ENCODE measurements at places on chromosomes 7 and 10.

DNA sequence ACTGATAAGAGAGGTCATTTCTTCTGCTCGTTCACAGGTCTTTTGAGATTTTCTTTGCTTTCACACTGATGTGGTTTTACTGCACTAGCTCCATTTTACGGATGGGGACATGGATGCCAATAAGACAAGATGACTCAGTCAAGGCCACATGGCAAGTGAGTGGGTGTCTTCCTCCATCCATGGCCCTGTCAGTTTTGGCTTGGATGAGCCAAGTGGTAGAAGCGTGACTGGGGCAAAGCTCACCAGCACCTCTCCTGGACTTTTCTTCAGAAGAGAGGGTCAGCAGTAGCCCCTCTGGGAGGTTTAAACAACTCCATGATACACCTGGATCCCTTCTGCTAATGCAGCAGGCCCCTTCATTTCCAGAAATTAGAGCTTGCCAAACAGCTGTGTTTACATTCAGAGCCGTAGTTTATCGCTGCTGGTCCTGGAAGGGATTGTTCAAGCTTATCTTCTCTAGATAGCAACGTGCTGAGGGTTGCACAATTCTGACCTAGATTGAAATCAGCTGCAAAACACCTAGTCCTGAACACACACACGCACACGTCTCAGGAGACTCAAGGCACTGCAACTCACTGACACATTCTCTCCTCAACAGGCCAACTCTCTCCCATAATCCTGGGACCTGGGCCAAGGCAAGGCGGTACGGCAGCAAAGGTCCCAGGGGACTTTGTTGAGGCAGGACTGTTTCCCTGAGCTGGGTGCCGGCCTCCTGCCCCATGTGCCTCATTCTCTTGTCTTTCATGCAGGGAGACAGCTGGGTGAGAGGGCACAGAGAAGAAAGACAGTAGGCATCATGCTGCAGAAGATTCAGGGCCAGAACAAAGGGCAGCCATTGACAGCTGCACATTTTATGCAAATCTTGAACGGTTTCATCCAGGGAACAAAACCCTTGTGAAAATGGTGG, 14.2 kb upstream of the PDCD4 start:
- DNase-seq, result no peak

DNA sequence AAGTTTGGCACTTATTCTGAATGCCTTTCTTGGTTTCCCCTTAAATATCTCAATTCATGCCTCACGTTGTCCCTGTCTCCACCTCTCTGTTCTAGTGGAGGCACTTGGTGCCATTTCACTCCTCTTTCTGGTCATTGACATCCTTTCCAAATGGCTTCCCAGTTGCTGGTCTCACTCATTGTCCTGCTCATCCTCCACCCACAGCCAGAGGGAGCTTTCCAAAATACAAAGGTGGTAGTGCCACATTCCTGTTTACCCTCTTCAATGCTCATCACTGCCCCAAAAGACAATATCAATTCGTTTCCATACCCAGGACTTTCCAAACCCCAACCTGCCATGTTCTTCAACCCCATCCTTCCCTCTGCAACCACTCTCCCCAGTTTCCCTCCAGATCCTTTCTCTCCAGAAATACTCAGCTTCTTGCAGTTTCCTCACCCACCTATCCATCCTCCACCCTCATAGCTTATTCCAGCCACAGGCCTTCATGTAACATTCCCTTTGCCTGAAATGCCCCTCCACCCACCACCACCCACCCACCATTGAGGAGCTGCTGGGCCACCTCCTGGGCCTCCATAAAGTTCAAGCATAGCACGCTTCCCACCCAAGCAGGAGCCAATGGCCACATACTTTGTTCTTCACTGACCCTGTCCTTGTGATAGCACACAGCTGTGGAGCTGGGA, 63.1 kb upstream of the ADRB1 start:
- DNase-seq, result no peak

DNA sequence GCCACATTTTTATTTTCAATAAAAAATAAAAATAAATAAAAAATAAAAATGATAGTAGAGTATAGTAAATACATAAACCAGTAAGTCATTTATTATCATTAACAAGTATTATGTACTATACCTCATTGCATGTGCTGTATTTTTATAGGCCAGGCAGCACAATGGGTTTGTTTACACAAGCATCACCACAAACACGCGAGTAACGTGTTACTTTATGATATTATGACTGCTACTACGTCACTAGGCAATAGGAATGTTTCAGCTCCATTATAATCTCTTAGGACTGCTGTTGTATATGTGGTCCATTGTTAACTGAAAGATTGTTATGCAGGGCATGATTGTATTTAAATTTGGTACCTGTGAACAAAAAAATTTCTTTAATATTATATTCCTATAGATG, 20.8 kb upstream of the SDHAF3 start:
- DNase-seq, result no peak

DNA sequence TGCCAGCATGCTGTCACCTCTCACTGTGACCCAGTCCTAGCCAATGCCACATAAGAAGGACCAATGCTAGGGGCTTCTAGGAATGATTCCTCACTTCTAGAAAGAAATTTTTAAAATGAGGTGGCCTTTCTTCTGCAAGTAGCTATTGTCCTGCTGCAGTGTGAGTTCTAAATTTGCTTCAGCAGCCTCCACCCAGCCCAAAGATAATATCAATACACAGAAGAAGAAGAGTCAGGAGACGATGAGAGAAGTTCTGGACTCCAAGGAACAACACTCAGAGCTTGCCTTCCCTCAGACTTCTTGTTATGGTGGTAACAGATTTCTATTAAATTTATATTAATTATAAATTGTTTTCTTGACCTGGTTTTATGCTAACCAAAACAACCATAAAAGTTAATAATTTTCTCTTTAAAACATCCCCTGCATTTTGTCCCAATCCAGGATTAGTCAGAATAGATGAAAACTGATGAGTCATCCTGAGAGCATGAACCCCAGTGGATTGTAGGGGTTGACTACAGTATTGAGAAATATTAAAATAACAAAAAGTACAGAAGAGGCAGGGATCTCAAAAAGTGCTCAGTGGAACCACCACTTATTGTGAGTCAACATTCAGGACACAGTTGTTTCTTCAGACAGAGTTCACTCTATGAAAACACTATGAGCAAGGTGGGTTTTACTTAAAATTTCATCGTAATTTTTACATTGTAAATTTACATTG, 29.6 kb upstream of the AKR1C2 start:
- DNase-seq, result no peak

DNA sequence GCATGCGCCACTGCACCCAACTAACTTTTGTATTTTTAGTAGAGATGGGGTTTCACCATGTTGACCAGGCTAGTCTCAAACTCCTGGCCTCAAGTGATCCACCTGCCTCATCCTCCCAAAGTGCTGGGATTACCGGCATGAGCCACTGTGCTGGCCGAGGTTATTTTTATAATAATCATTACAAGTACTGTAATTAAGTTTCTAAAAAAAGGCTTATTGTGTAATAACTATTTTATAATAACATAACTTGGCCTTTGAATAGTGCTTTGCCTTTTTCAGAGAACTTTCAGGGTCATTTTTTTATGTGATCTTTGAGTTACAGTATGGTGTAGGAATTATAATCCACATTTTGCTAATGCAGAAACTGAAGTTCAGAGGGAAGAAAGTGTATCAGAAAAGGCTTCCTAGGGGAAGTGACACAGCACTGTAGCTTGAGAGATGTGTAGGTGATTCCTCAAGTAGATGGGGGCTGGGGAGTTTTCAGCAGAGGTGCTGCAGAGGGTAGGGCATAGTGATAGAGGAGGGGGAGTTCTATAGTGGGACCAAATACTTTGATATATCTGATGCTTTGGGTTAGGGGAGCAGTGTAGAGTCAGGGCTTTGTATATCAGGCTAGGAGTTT, 9.2 kb upstream of the SYPL1 start:
- peak; percentile 21 for DNase-seq

DNA sequence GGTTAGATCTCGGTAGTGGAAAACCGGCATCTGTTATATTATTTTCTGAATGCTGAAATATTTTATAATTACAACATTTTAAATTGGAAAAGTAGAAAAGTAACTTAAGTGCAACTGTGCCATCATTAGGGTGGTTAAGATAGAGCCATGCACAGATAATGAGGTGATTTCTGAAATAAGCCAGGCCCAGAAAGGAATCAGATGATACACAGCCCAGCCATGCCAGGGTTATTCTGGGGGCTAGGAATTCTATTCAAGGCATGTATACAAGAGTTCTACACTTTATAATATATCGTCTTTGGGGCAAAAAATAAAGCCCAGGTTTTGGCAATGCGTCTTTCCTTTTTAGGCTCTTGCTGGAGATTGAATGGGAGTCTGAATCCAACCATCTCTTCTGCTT, 128.7 kb downstream of the ITGB8 start:
- DNase-seq, result no peak

GRCh38 chr10:71138166-71138830, 74.1 kb upstream of the UNC5B start:
- DNase-seq, result no peak

- no peak for DNase-seq
These were observed 559 bp downstream of the VWC2 start for GRCh38 chr7:49773936-49774458.

GRCh38 chr7:64872351-64873154, 30.5 kb upstream of the ZNF273 start:
- DNase-seq, result no peak

DNA sequence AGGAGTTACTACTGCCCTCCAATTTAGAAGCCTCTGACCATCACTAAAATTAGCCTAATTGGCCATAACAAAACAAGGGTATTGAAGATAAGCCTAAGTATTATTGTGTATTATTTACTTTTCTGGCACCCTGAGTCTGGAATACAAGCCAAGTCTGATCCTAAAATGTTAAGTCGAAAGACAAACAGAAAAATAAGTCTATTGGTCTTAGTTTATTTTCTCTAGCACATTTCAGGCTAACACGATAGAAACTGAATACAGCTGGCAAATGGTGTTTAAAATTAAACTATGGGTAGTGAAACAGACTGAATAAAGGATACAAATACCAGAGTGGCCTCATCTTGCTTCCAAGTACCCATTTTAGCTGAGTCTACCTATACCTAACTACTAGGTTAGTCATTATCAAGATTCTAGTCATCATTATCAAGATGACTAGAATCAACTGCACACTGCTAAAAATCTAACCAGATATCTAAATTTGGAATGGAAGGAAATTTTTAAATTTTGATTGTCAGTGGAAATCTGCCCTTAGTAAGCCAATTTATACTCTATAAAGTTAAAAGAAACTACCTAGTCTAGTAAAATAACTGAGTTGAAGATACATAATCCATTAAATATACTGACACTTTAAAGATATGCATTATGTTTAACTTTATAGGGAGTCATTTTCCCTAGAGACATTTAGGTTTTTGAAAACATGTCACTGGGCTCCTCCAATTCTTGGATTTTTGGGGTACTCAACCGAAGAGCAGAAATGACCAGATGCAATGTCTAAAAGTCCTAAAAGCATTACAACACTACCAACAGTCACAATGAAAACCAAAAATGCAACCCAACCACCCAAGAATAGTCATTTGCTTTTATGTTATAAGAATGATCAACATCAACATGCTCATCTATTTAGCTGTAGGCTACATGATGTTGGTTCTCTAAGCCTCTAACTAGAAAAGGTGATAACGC, 80.9 kb downstream of the NT5C2 start:
- DNase-seq, result no peak

DNA sequence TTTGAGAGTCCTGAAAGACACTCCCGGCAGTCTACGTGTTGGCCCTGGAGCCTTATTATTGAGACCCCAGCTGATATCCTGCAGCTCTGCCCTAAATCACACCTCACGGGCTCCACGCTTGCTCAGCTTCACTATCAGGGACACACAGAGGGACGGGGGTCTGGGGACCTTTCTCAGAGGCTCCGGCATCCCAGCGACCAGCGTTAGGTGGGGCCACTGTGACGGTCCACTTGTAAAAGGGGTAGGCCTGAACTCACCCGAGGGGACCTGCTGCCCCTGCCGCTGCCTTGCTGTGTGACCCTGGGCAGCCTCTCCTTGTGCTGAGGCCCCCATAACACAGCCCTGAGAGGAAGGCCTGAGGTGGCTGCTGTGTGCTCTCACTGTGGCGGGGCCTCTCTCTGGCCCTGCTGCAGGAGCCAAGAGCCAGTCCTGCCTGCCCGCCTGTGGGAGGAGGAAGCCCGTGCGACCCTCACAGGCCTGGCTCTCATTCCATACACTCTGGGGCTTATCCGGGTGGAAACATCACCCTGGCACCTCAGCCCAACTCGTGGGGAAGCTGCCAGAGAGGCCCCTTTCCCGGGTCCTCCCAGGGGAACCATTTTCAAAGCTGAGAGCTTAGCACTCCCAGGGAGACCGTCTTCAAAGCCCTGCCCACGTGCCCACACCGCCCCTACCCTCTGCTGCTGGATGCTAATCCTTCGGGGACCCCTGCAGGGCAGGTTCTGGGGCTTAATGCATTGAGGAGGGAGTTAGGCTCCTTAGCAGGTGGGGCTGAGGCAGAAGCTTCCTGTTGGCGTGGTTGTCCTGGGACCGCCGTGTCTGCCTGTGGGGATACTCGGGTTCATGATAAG, 21.7 kb downstream of the AQP1 start:
- DNase-seq, result no peak

DNA sequence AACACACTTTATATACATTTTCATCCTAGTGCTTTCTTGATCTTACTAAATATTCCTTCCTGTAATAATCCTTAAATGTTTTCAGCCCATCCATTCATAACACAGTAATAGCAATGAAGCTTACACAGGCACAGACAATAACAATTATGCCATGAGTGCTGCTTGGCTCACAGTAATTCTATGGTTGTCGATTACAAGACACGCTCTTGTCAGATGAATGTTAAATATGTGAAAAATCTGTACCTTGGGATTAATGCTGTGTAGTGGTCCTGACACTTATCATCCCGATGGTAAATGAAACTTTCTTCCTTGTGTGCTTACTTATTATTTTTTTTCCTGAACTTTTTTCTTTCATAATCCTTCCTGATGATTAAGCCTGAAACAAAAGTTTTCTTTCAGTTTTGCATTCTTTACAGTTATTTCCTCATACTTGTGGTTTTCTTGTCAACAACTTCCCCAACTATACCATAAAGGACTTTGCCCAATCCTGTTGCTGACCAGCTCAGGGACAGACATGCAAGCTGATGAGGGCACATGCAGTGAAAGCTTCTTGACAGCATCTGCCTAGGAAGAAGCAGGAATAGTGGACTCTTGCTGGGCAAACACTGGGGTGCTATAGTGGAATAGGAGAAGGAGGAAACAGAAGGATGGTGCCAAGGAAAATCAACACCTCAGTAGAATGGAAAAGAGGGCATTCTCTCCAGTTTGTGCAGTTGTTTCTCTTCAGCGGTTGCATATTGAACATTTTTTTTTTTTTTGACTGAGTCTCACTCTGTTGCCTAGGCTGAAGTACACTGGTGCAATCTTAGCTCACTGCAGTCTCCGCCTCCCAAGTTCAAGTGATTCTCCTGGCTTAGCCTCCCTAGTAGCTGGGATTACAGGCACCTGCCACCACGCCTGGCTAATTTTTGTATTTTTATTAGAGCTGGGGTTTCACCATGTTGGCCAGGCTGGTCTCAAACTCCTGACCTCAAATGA, 6.7 kb upstream of the MGAM2 start:
- DNase-seq, result peak; percentile 12
